Breast epithelium (tissue), 4 donors: ENCODE measurements at places on chromosomes 2 and 18.

- H3K4me1 ChIP-seq = no peaks in the 10 kb centered on the region
- no peaks in the 10 kb centered on the region for H3K27me3 ChIP-seq
- no peak overlapping the region for H3K27ac ChIP-seq
- no peak overlapping the region for H3K4me3 ChIP-seq
These were observed 33.3 kb downstream of the SPP2 start for GRCh38 chr2:234083572-234084348.

GRCh38 chr2:19801367-19802080 is 100.3 kb downstream of the TTC32 start:
- H3K27ac ChIP-seq = no peak overlapping the region
- peaks cover 5% of the 10 kb centered on the region for H3K4me1 ChIP-seq
- no peaks in the 10 kb centered on the region for H3K36me3 ChIP-seq
- DNase-seq = peak; percentile 55

DNA sequence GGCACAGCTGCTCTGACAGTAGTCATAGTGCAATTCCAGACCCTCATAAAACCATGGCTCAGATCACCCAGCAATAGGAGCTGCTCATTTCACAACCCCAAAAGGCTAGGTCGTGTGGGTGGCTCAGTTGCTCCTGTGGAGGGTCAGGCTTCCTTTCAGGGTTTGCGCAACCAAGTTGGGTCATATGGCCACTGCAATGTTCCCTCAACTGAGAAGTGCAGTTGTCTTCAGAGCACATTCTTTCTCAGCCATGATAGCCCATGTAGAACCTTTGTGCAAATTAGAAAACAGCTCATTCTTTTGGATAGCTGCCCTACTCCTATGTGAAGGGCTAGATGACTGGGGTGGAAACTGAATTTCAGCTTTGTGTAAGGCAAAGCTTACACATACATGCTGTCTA is 3.2 kb downstream of the SERPINB13 start:
- no peaks in the 10 kb centered on the region for H3K36me3 ChIP-seq
- H3K4me3 ChIP-seq = no peak overlapping the region
- H3K4me1 ChIP-seq = no peaks in the 10 kb centered on the region
- no peak for DNase-seq
- no peak overlapping the region for H3K27ac ChIP-seq

- no peak overlapping the region for H3K4me3 ChIP-seq
- no peak overlapping the region for H3K27ac ChIP-seq
- no peaks in the 10 kb centered on the region for H3K36me3 ChIP-seq
- no peak for DNase-seq
- no peaks in the 10 kb centered on the region for H3K27me3 ChIP-seq
These were observed 59.4 kb downstream of the SNORC start for GRCh38 chr2:232929303-232930058.
